GM03348 (cell line): ENCODE measurements at places on chromosomes 12 and 14.

DNA sequence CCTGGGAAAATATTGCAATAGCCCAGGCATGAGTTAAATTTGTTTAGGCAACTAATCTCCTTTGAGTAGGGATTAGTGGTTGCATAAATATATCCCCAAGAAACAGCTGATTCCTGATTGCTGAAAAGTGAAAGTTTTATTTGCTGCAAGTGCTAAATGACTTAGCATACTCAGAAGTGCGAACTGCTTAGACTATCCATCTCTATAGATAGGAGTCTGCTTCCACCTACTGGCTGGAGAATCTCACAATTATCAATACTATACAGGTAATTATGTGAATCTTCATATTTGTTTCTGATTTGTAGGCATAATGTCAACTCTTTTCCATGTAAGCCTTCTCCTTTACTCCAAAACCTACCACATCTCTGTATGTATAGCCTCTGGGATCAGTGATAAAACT lies 12.0 kb upstream of the SLCO1B3 start:
- peak; percentile 12 for DNase-seq

DNA sequence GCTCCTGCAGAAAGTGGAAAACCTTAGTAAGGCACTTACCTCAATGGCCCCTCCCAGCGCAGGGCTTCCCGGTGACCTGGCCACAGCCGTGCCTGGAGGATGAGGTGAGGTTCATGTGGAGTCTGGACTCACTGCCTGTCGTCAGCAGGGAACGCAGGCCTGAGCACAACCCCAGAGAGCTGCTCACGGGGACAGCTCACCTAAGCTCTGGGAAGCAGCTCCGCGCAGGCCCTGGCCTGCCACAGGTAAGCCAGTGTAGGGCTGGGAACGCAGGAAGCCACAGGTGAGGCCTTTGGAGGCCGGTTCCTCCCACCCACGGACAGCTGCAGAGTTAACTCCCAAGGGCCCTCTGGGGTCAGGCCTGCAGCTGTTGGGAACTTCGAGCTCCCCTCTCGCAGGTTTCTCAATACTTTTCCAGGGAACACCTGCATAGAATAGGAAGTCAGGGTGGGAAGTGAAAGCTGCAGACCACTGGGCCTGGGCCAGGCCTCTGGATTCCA lies 32.7 kb downstream of the ANAPC7 start:
- DNase-seq = no peak

- DNase-seq = no peak
These were observed 11.1 kb downstream of the SVOP start for GRCh38 chr12:109009766-109010165.

GRCh38 chr14:51938137-51938536 lies 51.2 kb upstream of the RTRAF start:
- DNase-seq = no peak

DNA sequence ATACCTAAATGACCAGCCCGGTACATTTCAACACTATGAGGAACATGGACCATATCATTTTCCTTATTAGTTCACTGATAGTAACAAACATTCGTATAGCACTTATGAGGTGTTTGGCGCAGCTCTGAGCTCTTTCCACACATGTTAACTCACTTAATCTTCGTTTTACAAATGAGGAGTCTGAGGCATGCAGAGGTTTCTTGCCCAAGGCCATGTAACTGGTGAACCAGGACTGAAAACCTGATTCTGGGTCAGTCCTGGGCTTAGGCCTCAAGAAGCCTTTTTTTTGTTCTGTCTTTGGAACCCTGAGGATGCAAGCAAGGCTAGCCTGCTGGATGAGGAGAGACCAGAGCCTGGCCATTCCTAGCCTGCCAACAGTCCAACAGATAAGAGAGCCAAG lies 55.0 kb downstream of the C14orf132 start:
- DNase-seq = no peak

DNA sequence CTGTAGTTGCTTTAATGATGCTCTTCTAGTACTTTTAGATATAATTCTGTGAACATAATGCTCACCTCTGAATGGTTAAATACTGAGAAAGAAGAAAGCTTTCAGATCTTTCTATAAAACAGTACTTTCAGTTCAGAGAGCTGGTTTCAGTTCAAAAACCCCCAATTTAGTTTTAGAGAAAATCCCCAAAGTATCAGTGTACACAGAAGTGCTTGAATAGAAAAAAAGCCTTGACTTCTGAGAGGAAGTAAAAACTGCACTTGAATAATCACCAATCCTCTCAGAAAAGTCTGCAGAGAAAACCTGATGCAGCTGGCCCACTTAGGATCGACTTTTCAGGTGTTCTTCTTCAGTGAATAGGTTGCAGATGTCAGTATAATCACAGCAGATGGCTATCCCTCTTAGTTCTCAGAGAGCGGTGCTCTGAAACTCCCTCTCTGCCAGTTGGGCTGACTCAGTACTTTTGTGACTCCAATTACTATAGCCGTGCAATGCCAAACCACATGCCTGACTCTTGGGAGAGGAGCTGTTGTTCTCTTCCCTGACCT lies 616.3 kb downstream of the LRFN5 start:
- peak; percentile 54 for DNase-seq

- no peak for DNase-seq
These were observed 180.3 kb downstream of the DICER1 start for GRCh38 chr14:94977016-94977415.

- DNase-seq = no peak
These were observed 190.3 kb downstream of the KLHL28 start for GRCh38 chr14:44771496-44771895.

DNA sequence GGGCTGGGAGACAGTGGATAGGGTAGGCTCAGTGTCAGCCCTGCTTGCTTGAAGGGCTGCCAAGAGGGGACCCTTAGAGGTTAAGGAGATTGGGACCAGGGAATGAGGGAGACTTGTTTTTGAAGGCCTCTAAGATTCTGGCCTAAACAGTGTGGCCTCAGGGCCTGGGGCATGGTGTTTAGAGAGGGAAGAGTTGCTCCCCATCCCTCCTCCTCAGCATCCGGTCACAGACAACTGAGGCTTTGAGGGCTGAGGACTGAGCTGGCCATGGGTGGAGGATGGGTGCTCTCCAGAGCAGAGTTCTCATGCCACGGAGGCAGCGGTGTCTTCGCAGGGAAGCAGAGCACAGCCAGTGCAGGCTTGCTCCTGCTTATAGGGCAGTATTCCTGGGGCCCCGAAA lies 49.4 kb downstream of the KRT80 start:
- no peak for DNase-seq

DNA sequence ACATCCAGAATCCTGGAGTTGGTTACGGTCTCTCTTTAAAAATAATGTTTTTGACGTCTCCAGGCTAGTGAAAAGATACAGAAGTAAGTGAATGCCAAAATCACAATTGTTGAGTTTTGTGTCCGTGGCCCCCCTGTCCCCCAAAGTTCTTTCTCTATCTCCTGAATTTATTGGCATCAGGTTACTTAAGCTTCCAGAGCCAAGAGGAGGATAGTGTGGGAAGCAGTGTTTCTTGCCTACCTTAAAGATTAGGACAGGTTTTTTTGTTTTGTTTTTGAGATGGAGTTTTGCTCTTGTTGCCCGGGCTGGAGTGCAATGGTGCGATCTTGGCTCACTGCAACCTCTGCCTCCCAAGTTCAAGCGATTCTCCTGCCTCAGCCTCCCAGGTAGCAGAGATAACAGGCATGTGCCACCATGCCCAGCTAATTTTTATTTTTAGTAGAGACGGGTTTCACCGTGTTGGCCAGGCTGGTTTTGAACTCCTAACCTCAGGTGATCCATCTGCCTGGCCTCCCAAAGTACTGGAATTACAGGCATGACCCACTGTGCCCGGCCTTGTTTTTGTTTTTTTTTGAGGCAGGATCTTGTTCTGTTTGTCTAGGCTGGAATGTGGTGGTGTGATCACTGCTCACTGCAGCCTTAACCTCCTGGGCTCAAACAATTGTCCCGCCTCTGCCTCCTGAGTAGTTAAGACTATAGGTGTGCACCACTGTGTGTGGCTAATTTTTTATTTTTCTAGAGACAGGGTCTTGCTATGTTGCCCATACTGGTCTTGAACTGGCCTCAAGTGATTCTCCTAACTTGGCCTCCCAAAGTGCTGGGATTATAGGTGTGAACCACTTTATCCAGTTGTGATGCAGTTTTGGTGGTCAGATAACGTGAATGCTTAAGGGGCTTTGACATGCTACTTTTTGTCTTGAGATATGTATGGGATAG lies 5.4 kb downstream of the SRSF5 start:
- DNase-seq = no peak

DNA sequence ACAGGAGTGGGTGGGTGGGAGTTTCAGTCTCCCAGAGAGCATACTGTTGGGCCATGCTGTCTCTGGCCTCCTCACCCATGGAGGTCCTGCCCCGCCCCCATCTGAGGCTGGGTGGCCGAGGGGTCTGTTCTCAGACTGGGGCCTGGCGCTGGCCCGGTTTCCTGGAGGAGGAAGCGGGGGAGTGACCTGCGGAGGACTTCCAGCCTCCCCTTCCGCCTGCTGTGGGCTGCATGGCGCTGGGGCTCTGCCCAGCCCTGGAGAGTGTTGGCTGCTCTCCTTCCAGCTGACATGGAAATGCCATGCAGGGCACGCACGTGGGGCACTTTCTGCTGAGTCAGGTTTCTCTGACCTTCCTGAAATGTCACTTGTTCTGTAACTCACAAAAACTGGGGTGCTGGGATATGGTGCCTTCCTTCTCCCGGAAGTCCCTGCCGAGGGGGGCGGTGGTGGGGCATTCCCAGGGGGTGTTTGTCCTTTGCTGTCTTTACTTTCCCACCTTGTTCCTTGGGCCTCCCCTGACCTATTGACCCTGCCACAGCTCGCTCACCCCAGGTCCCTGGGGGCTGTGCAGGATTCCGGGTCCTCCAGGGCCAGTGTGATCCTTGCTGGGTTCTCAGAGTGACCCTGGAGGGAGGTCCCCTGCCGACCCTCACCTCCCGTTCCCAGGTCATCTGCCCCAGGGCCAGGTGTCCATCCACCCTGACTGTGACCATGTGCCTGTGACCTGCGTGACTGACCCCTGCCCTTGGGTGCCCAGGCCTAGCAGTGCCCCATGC lies 23.6 kb downstream of the PACS2 start:
- no peak for DNase-seq

GRCh38 chr12:37666069-37666781 lies 650.3 kb upstream of the ALG10B start:
- no peak for DNase-seq

GRCh38 chr12:62720661-62721330 lies 214.2 kb downstream of the PPM1H start:
- peak; percentile 42 for DNase-seq

DNA sequence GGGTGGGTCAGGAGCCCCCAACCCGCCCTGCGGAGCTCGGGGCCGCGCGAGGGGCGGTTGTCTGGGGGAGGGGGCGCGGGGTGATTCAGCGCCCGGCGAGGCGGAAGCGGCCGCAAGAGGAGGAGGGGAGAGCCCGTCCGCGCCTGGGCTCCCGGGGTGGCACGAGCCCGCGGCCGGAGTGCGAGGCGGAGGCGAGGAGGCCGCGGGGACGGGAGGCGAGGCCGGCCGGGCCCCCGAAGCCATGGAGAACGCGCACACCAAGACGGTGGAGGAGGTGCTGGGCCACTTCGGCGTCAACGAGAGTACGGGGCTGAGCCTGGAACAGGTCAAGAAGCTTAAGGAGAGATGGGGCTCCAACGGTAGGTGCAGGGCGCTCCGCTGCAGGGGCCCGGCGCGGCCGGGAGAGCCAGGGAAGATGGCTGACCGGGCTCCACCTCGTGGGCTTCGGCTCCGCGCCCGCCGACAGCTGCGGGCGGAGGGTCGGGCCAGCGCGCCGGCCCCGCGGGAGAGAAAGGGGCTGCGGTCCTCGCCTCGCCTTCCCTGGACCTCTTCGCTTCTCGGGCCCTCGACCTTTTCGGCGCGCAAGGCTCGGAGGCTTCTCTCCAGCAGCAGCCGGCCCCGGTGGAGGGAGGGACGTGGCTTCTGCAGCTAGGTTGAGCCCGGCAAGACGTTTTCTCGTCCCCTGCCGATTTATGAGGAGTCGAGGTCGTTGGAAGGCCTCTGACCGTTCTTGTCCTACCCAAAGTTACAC lies 677 bp downstream of the ATP2A2 start:
- DNase-seq = peak; percentile 82

GRCh38 chr12:49843876-49844437 lies 1.1 kb upstream of the BCDIN3D start:
- no peak for DNase-seq

DNA sequence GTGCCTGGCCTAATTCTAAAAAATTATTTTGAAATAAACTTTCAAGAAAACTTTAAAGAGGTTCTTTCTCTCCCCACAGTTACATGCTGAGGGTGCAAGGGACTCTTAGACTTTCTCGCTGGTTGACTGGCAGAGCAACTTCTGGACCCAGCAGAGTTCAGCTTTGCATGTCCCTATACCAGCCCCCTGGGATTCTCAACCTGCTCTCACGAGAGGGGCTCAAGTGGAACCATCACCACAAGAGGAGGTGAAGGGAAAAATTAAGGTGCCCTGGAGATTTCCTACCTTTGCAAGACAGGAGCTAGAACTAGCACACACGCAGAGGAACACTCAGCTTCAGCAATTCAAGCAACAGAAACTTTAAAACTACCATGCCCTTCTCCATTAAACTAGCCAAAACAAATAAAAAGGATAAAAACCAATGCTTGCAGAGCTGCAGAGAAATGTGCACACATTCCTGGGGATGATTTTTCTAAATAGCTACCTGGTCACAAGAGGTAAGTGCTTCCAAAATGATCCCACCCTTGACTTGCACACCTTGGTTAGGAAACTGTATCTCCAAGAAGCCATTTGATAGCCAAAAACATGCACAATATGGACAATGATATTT lies 2.5 kb downstream of the HVCN1 start:
- no peak for DNase-seq

GRCh38 chr14:101233808-101234207 lies 327.5 kb upstream of the DIO3 start:
- no peak for DNase-seq

DNA sequence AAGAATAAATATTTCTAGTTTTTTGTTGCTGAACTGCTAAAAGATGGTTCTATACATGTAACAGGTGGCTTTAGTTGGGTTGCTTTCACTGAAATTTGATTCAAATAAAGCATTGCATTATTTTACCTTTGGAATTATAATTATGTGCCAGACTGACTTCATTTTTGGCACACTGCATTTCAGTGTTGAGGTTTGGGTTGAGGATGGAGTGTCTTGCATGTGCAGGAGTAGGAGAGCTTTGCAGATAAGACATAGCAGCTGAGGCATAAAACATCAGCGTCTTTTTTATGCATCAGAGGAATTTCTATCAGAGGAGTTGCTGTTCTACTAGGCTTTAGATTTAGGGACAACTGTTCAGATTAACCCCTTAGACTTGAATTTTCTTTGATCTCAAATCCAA lies 17.2 kb downstream of the SAMD4A start:
- DNase-seq = no peak

- DNase-seq = peak; percentile 80
These were observed 8.5 kb upstream of the KRT75 start for GRCh38 chr12:52442600-52443061.

- DNase-seq = no peak
These were observed 329.1 kb upstream of the FKBP4 start for GRCh38 chr12:2465681-2466080.
